ENCODE measurements at places on chromosomes 4 and X.

DNA sequence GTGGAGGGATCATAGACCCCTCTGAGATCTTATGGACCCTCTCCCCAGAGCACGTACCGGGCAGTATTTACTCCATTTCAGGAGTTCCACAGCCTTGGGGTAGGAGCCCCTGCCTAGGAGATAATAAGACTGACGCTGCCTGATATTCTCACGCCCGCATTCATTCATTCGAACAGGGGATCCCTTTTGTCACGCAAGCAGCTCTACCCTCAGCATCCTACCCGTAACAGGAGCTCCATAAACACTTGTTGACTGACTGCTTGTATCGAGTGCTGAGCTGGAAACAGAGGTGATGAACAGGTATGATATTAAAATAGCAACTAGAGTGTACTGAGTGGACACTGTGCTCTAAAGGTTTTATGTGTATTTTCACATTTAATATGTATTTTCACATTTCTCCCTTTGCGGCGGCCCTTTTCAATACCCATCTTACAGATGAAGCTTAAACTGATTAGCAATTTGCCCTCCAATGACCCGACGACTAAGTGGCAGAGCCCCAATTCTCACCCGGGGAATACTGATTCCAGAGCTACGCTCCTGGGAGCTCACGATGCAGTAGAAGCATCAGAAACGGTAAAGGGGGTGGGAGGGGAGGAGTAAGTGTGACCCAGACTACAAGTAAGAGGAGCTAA lies 888 bp downstream of the RAB28 start:
- peak; percentile 10 for DNase-seq

DNA sequence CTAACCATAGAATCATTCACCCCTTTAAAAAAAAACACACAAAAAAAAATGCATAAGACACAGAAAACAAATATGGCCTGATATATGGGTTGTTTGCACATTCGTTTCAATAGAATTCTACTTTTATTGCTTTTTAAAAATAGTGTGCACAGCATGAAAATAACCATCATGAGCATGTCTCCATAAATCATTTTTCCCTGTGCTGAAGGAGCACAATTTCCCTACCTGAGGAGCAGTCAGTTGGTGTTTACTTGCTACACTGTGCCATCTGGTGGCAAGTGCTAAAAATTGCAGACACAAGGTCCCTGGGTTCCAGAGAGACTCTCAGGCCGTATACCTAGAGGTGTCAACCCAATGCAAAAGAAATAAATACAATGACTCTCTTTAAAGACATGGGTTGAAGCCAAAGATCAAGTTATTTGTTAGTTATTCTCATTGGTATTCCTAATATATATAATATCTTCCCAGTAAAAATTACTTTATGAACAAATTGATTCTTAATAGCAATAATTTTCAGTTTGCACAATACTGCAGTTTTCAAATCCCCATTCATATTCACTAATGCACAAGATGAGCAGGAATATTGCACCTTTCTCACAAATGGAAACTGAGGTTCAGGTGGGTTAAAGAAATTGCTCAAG lies 551.4 kb downstream of the IQCM start:
- DNase-seq, result peak; percentile 65

DNA sequence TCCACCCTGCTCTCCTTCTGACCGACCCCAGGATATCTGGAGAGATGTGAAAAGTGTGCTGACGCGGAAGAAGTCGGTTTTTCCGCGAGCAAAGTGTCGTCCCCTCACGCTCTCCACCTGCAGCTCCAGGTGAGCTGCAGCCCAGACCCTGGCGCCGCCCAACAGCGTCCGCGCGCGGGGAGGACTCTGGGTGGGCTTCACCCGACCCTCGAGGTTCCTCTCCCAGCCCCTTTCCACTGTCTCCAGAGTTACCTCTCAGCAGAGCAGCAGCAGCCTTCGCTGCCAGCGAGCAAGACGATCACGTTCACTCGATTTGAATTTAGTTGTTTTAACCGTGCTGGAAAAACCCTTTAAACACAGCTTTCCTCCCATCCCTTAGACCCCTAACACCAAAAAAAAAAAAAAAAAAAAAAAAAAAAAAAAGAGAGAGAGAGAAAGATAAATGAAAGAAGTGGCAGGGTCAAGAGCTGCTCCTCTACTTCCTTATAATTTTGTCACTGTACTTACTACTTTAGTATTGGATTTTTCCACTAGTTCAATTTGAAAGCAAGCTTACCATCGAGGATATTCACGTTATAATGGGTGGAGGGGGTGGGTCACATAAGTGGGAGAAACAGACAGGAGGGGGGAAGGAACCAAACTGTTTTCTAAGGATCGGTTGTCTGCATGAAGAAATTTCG lies 758 bp upstream of the NR3C2 start:
- DNase-seq, result peak; percentile 43

- no peak for DNase-seq
Measured at GRCh38 chr4:112735474-112735951, 98.6 kb downstream of the LARP7 start.

DNA sequence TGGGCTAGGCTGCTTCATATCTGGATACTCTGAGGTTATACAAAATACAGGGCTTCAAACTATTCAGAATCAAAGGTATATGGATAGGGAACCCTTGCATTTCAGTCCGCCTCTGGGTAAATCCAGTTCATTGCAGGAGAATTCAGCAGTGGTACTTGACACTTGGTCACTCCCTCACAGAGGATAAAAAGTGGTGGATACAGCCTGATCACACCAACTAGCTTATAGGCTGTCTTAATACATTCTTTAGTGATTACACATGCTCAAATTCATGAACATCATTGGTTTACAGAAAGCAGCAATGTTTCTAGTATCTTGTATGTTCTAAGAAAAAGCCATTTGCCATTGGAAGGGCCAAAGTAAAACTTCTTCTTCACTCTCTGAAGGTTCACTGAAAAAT lies 104.8 kb upstream of the PDE5A start:
- no peak for DNase-seq

- peak; percentile 4 for DNase-seq
Measured at GRCh38 chrX:74923942-74924448, 1.3 kb downstream of the NEXMIF start.

DNA sequence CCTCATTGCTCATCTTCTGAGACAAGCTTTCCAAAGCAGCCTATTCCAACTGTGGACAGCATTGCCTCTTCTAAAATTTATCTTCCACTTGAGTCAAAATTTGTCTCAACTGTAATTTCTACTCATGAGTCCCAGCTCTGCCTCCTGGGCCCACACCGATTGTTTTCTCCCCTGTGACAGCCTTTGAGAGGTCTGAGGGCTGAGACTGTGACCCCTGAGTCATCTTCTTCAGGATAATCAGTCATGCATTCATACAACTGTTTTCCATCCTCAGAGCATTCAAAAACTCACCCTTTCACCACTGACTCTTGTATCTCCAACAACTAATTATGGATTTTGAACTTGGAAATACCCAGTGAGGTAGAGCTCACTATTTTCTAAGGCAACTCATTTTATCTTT lies 228.1 kb downstream of the EDA2R start:
- DNase-seq, result no peak

DNA sequence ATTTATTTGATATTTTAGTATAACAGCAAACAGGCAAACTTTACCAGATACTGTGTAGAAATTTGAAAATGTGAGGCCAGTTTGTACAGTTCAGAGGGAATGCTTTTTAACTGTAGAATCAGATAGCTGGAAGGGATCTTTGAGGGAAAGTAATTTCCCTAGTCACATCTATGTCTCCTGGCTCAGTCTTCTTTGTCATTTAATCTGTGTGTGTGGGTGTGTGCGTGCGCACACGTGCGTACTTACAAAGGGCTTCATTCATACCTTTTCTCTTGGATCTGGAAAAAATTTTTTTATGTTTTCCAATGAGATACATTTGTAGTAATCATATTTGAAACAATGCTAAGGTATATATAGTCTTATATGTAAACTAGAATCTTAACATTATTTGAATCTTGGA lies 44.6 kb downstream of the IL13RA1 start:
- no peak for DNase-seq

DNA sequence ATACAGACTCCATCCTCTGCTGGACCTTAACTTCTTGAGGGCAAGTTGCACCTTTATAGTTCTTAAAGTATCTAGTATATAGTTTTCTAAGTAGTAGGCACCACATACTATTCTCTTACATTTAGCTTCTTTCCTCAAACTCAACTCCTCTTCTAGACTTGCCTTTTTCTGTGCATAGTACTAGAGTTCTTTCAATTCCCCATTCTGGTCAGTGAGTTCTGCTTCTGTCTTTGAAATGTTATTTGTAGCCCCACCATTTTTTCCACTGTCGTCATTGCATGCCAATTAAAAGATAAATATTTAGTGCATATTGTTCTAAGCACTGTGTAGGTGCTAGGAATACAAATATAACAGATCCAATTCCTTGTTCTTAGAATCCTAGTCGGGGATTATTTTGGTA lies 31.6 kb downstream of the CDKL5 start:
- DNase-seq, result no peak

GRCh38 chr4:17511051-17511450 lies 839 bp downstream of the QDPR start:
- peak; percentile 7 for DNase-seq

DNA sequence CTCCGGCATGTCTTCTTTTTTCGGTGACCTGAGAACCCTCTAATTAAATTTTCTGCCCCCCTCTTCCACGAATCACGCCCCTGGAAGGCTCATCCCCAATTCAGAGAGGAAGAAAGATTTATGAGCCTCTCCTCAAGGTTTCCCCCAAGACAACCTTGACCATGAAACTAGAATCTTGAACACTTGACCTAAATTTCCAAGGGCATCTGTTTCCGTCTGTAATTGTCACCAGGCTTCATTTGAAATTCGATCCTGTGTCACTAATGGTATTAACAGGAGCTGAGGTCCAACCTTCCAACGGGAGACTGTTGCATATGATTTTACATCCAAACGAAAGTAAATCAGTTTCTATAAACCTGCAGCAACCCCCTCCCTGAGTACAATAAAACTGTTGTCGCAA lies 139.9 kb upstream of the ZIC3 start:
- no peak for DNase-seq

DNA sequence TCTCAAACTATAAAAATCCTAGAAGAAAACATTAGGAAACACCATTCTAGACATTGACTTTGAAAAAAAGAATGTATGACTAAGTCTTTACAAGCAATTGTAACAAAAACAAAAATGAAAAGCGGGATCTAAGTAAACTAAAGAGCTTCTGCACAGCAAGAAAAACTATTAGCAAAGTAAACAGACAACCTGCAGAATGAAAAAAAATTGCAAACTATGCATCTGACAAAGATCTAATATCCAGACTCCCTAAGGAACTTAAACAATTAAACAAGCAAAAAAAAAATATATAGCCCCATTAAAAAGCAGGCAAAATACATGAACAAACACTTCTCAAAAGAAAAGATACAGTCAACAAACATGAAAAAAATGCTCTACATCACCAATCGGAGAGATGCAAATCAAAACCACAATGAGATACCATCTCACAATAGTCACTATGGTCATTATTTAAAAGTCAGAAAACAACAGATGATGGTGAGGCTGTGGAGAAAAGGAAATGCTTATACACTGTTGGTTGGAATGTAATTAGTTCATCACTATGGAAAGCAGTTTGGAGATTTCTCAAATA lies 168.1 kb downstream of the EPHA5 start:
- no peak for DNase-seq

GRCh38 chrX:67787196-67787595 lies 243.4 kb downstream of the AR start:
- no peak for DNase-seq

DNA sequence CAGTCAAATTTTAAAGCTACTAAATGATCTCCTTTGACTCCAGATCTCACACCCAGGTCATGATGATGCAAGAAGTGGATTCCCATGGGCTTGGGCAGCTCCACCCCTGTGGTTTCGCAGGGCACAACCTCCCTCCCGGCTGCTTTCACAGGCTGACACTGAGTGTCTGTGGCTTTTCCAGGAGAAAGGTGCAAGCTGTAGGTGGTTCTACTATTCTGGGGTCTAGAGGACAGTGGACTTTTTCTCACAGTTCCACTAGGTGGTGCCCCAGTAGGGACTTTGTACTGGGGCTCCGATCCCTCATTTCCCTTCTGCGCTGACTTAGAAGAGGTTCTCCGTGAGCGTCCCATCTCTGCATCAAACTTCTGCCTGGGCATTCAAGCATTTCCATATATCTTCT lies 845.2 kb downstream of the PCDH18 start:
- peak; percentile 13 for DNase-seq

- DNase-seq, result no peak
Measured at GRCh38 chrX:24339911-24340310, 20.5 kb upstream of the SUPT20HL1 start.

- peak; percentile 66 for DNase-seq
Measured at GRCh38 chrX:66020631-66021334, 19.1 kb downstream of the VSIG4 start.

DNA sequence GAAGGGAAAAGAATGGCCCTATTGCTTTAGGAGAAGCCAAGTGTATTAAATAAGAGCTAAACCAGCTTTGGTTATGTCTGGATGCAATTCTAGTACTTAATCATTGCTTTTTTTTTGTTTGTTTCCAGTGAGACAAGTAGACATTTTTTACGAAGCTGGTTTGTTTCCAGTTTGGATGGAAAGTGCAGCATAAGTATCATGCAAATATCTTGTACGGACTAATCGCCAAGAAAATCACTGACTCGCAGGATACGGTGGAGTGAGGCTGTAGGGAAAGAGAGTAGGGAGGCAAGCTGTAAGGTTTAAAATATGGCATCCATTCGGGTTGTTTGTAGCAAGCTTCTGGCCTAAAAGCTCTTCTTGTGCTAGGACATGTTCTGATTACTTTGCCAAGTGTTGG lies 64.8 kb downstream of the HPGD start:
- DNase-seq, result no peak

GRCh38 chr4:84916227-84916626 lies 50.3 kb downstream of the WDFY3 start:
- DNase-seq, result no peak

DNA sequence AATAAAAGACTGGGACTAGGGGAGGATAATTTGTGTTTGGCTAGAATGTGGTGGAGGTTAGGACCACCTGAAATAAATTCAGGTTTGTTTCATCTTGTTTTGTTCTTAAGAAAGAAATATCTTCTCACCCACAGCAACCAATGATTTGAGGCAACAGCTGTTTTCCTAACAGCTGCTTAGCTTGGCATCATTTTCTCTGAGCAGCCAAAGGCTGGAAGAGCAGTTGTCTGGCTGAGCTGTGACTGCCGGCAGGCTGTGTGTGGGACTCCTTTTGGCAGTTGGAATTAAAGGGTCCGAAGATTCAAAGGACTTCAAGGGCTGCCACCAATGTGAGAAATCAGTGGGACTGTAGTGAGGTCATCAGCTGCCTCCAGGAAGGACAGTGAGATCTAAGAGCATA lies 5.0 kb downstream of the TRIM75 start:
- DNase-seq, result no peak

DNA sequence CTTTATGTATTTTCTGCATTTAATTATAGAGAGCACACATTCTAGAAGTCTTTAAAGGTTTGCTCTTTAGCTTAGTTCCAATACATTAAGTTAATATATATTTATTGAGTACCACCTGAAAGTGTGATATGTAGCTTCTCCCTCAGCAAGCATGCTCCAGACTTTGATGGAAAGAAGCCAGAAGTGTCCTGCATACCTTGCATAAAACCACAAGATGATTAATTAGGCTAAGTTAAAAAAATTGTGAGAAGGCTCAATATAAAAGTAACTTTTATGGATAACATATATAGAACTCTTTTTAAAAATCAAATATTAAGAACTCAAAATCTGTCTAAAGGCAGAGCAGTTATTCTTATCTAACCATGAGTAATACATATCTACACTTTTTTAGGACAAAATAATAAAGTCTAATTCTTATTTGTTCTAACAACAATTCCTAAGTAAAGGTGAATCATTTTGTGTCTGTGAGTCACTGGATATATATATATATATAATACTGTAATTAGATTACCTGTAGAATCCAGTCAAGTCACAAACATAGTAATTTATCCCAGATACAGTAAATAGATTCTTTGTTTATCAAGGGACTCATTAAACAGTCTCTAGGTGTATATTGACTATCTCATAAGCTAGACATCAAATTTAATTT lies 51.2 kb downstream of the INTS12 start:
- DNase-seq, result no peak
